ENCODE measurements at places on chromosomes 4 and X. TPM values are rescaled to one million over a fixed set of nuclear protein-coding genes. Genes with fewer than 3 reads are reported as not detected.

DNA sequence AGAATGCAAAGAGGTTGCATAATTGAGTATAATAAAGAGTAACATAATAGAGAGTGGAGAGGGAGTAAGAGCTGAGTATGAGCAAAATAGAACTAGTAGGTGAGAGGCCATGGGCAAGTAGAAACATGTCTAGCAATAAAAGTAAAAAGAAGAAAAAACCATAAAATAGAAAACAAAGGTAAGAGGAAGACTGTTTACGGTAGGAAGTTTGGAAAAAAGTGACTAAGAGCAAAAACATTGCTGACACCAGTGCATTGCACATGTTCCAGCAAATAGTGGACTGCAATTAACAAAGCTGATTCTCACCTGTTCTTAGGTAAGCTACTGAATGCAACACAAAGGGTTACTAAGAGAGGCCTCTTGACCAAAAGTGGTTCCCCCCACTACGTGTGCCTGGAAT, 202.9 kb downstream of the TEX13A start:
- DNase-seq = no peak

GRCh38 chrX:86137071-86137470, 11.2 kb upstream of the DACH2 start:
- DNase-seq = no peak

DNA sequence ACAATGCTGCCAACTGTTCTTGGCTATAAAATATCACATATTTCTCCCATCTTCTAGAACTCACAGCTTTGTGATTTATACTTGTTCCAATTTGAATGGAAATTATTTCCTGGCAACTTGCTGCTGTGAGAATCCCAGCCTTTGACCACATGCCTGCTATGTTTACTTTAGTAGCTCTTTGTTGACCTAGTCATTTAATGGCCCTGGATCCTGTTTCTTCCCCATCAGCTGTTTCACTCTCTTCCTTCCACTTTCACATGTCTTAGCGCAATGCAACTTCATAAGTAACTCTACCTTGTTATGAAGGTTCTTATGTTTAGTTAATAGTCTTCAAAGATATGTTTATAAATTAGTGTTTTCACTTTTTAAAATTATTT, 1973.6 kb upstream of the AGA start:
- no peak for DNase-seq

DNA sequence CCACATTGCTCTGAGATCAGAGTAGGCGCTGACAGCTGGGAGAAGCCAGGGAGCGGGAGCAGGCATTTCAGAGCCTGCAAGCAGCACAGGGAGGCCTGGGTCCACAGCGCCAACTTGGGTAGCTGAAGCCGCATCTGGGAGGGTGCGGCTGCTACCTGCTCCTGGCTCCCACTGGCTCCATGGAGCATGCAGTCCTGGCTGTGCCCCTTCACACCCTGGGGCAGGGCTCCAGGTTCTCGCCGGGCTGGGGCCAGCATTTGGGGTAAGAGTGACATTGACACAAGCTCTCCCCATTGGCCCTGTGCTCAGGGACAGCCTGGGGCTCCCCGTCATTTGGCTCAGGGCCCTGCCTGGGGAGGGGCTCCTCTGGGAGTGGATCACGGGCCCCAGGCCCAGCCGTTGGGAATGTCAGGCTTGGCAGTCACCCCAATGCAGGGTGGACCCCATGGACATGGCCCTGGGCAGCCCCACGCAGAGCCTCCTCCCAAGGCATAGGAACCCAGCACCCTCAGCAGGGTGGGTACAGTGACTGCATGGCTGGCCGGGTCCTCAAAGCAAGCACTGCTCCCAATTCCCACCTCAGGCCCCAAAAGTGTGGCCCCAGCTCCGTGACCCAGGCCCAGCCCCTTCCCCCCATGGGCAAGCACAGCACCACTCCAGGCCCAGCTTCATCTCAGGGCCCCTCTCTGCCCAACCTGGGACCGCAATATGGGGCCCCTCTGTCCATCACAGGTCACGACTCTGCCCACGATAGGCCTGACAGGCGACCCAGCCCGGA, 82.4 kb downstream of the PRDM5 start:
- peak; percentile 29 for DNase-seq

DNA sequence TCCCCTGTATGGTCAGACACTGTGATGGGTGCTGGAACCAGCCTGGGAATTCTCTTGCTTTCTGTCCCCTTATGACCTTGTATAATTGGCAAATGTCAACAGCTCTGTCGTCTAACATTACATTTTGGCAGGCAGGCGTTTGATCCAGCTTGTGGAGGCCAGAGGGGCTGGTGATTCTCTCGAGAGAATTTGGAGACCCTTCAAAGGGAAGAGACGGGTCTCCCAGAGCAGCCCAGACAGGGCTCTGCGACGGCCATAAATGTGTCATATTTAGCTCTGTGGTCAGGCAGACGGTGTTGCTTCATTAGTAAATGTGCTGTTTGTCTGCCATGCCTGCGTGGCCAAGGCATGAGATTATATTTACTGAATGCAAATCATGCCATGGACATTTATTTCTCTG, 68.7 kb downstream of the SORCS2 start:
- no peak for DNase-seq

DNA sequence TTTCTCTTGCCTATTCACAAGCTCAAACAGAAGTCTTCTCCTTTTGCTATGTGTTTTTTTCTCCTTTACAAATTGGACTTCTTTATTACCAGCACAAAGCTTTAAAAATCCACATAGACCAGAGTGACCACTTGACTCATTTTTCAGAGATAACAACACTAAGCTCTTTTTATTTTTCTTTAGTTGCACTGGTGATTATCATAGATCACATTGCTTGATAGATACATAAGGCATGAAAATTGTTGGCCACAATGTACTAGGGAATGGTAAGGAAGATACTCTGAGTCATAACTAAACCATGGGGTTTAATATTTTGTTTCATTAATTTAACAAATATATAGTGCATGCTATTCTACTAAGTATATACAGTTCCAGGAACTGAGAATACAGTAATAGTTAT, 159.0 kb downstream of the GASK1B start:
- no peak for DNase-seq

GRCh38 chrX:139224953-139225665, 305.4 kb upstream of the F9 start:
- no peak for DNase-seq

- peak; percentile 75 for DNase-seq
These were observed 178.0 kb downstream of the PPP3CA start for GRCh38 chr4:101169044-101170014.

GRCh38 chr4:128720270-128720669, 89.2 kb upstream of the JADE1 start:
- DNase-seq = no peak

DNA sequence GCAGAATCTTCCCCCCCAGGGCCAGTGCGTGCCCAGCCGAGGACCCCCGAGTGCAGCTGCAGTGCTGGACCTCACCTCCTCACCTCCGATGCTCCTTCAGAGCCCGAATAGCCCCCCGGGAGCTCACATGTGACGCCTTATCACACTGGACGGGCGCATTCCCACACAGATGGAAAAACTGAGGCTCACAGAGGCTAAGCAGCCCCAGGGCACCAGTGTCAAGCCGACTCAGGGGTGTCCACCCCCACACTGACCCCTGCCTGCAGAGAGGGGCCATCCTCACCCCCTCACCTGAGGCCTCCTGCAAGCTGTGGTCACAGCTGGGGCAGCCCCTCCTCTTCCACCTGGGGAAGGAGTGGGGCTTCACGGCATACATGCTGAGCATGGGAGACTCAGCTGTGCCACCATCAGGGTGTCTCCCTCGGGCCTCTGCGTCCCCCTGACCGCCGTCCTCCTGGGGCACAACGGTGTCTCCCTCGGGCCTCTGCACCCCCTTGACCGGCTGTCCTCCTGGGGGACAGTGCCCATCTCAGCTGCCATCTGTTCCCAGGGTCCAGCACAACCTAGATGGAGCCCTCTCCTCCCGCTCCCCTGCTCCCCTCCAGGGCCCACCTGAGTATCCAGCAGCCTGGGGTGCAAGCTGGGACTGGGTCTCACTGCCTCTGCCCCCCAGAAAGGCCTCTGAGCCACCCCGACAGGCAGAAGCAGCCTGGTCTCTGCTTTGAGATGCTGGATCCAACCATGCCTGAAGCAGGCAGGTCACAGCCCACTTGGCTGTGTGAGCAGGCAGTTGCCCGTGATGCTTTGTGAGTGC, 85.3 kb upstream of the NKX1-1 start:
- DNase-seq = no peak

- DNase-seq = no peak
These were observed 317.5 kb downstream of the DHRSX start for GRCh38 chrX:2183193-2183725.

DNA sequence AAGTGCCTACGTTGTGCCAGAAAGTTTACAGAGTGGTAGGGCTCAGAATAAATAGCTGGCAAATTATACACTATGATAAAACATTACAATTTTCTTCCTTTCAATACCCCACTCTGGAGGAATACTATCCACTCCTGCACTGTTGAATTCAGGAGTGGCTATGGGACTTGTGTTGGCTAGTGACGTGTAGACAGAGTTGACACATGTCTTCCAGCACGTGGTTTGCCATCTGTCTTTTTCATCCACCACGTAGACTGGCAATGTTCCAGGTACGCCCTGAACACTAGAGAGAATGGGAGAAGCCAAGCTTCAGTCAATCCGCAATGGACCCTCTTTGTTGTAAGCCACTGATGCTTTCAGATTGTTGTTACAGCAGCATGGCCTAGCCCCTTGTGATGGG, 168.8 kb upstream of the RBPJ start:
- no peak for DNase-seq

- DNase-seq = peak; percentile 39
These were observed 2.6 kb downstream of the CTBP1 start for GRCh38 chr4:1246111-1246881.

GRCh38 chr4:66489783-66490452, 819.6 kb upstream of the EPHA5 start:
- no peak for DNase-seq

DNA sequence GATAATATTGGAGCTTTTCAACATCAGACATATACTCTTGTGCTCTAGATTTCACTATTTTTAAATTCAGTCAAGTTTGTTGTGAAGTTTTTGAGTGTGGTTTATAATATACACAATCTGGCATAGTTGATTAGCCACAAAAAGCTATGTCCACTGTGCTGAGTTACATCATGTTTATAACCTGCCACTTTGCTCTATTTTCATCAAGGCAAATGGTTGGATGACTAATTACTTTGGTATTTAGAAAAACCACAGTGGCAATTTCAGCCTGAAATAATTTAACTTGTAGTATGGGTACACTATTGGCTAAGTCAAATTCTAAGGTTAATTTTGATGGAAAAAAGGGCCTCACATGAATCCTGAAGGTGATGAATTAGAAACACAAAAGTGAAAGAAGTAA, 262.6 kb downstream of the C4orf33 start:
- DNase-seq = no peak

DNA sequence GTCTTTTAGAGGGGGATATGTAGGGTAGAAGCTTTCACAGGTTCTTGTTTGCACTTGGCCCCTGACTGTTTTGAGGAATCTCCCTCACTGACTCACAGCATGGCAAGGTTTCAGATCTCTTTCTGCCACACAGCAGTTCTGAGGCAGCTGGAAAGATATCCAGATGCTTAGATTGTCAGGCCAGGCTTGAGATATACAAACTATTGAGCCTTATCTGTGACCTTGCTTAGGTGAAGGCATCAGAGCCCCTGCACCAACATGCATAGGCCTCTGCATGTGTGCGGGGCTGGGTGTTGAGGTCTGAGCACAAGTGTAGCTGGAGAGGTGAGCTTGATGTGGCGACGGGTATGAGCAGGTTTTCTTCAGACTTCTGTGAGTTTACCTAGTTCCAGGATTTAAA, 80.9 kb upstream of the MSANTD1 start:
- no peak for DNase-seq

- no peak for DNase-seq
These were observed 54.2 kb upstream of the CLDN24 start for GRCh38 chr4:183376381-183376780.

- DNase-seq = no peak
These were observed 440.6 kb downstream of the FGF13 start for GRCh38 chrX:138270931-138271330.

The PSAPL1 gene
- total RNA-seq = 14.3 TPM

The SHROOM4 gene
- 0.09 TPM for total RNA-seq

The SPP1 gene
- total RNA-seq = 0.77 TPM

The SPANXB1 gene
- total RNA-seq = not detected

The RRH gene
- total RNA-seq = 0.37 TPM

The BEND2 gene
- not detected for total RNA-seq

The AKAP14 gene
- total RNA-seq = not detected

The SSX5 gene
- not detected for total RNA-seq

The USP17L13 gene
- total RNA-seq = not detected

The USP17L24 gene
- total RNA-seq = not detected
